ENCODE measurements at places on chromosomes 5 and 9.

DNA sequence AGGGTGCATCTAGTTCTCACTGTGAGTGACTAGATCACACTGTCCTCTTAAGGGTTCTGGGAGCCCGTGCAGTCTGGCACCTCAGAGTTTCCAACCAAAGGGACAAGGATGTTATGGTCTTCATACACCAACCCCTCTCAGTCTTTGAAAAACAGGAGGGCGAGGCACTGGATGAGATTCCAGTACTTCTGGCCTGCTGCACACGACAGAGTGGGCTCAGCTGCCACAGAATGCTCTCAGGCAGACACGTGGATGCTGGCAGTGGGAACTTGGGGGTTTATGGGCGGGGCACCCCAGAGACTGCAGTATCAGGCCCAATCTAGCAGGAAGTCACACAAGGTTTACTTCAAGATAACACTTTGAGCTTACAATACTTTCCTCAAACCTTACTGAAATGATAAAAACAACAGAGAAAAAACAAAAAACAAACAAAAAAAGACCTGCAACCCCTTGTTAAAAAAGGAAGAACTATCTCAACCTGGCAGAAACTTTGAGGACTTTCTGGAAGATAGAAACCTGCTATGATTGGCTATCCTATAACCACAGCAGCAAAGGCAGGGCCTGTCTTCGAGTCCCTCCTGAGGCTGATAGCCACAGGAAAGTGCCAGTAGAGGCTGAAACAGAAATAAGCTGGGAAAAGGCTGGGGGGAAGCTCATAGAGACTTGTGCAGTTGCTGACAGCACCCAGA lies 28.3 kb upstream of the TGFBR1 start:
- no peak for DNase-seq

- no peak for DNase-seq
Observed at GRCh38 chr5:17401470-17402288, 96.4 kb upstream of the TAF11L2 start.

- no peak for DNase-seq
Observed at GRCh38 chr5:59763541-59763940, 130.0 kb downstream of the PDE4D start.

GRCh38 chr9:76378367-76379073 lies 15.7 kb downstream of the RFK start:
- DNase-seq = no peak

DNA sequence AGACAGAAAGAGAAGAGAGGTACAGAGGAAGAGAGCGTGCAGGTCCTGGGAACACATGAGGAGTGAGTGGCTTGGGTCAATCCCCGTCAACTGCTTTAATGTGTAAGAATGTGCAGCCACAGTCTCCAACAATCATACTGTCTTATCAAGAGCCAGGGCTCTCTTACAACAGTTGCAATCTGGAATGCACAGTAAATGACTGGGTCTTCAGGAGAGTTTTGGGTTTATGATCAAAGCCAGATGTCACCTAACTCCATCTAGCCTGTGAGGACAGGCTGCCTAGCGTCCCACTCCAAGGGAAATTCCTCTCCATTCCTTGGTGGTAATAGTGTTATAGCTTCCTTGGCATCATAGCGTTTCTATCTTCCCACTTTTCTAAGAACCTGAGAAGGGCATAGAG lies 75.0 kb upstream of the TRIO start:
- DNase-seq = no peak

DNA sequence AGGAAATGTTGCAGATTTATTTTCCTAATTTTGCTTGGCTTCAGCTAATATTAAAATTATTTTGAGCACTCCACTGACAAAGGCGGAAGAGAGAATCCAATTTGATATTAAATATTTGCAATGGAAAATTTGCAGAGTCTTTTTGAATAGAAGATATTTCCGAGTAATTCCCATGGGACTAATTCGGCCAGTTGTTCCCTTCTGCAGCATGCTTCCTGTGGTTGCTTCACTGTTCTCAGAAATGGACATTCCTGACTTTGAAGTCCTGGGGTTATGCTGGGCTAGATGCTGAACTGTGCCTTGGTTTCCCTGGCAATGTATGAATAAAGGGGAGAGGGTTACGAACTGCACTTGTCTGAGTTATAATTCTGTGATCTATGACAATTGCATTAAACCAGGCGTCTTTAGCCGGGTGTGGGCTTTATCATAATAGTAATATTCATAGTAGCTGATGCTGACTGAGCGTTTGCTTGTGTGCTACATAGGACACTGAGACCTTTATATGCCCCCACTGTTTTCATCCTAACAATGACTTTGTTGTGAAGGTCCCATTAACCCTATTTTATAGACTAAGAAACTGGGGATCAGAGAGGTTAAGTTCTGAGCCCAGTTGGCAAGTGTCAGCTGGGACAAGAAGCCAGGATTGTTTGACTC lies 114.5 kb upstream of the SPRY4 start:
- DNase-seq = peak; percentile 73

DNA sequence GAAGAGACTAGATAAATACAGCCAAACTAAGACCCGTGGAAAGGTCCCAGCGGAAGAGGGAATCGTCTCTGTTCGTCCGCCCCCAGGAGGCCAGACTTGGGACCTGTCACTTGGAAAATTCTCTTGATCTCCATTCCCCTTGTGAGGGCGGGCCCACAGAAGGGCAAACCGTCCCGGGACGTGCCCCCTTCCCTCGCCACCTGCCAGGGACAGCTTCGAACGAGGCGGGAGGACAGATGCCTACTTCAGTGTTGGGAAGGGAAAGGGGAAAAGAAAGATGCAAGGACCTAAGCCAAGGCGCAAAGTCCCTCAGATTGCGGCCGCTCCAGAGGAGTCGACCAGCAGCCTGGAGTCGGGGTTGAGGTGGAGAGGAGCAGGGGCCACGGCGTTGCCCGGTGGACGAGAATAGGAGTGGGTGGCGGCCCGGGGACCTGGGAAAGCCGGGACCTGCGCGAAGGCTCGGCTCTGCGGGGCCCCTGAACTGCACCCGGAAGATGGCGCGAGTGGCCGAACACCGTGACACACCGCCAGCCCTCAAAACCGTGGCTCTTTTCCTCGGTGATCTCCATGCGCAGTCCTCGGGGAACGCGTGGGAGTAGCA lies 4.4 kb upstream of the EBF1 start:
- peak; percentile 31 for DNase-seq

DNA sequence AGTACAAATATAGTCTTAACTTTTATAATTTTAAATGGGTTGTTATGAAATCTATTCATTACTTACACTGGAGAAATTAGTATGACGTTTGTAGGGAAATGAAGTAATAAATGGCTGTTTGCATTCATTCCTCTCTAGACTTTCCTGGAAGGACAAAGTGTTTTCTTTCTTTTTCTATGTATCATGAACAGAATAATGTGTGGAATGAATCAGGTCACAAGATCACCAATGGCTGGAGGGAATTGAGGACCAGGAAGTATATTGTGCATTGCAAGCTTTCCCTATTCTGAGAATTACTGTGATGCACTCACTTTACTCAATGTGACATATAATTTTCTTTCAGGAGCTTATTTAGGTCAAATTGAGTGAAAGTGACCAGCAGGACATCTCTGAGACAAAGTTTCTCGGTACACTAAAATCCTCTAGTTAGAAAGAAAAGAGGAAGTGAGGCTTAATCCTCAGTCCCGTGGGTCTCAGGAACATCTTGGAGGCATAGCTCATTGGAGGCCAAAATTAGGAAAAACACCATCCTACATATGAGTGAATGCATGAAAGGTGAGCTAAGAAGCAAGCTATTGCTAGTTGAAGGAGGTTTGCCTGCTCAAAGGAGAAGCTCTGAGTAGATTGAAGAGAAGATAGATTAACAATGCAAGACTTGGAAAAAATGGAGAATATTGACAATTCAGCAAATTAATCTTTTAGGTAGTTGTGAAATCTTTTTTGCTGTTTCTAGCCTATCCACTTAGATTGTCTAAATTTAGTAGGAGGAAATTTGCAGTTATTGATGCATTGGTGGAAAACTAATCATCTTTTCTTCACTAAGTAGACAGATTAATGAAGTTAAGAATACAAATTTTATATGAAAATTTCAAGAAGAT lies 28.0 kb downstream of the ERAP2 start:
- DNase-seq = no peak

DNA sequence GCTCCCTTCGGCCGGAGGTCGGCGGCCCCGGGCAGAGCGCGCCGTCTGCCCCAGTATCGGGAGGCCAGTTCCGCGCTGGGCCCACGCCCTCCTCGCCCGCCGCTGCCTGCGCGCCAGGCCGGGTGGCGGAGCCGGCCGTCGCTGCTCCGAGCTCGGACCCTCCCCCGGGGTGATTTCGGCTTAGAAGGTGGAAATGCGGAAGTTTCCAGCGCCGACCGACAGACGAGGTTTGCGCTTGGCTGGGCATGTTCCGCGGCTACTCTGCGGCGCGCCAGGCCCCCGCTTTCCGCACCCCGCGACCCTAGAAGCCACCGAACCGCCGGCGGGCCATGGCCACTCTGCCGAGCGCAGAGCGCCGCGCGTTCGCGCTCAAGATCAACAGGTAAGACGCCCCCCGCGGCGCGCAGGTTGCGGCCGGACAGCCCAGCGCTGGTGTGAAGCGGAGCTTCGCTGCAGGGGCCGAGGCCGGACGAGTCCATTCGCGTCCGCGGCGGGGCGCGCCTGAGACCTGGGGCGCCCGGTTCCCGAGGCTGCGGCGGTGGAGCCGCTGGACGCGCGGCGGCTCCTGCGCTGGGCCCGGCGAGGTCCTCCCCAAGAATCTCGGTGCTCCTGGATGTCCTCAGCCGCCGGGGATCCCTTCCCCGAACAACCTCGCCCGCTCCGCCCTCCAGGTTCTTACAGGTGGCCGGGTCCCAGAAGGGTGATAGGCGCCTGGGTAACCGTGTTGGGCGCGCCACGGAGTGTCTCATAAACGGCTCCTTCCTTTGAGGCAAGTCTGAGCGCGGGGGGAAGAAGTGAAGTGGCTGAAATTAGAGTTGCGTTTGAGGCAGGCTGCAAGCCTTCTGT lies at the start of gene DOCK8:
Gene DOCK8 (plus strand): TSS at position 218 of the 846 bp plus-strand sequence. CDS start 112 bp downstream, at position 330.
- DNase-seq = peak; percentile 35

DNA sequence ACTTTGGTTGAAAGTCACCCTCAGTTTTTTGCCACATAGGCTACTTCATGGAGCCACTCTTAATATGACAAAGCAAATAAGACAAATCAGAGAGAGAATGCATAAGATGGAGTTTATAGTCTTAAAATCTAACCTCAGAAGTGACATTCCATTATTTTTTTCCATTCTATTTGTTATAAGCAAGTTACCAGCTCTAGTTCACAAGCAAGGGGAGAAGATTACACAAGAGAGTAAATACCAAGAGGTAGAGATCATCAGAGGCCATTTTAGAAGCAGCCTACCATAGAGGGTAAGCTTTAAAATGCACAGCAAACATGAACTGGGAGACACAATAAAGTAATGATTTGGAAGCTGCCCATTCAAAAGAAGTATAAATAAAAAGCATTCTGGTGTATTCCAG lies 651.3 kb upstream of the MEF2C start:
- no peak for DNase-seq

DNA sequence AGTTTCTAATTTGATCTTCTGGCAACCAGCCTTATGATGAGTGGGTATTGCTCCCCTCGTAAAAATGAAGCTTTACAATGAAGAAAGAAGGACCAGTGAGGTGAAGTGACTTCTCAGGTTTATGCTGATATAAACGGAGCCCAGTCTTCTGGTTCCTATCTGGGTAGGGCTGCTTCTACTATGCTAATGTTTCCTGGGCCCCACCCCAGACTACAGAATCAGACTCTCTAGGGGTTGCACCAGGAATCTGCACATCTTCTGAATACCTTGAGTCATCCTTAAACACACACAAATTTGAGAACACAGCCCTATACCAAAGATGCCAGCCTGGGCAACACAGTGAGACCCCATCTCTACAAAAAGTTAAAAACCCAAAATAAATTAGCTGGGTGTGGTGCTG lies 16.2 kb downstream of the BTF3 start:
- no peak for DNase-seq

DNA sequence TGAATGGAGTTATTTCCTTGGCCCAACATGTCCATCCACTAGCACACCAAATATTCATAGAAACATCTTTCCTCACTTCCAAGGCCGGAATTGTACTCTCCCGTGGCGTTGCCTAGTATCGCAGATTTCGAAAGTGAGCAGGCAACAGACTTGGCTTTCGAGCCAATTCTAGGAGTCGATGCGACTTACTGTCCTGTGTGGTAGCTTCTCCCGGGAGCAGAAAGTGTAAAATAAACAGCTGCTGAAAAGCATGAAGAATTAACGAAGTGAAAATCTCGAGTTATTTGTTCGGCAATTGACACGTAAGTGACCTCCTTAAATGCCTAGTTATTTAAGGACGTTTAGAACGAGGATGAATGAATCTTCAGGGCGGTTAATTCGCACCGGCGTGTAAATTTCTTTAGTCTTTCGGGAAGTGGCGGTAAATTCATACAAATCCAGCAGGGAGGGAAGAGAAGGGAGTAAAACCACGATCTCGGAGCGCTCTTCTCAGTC lies 449 bp upstream of the PCSK5 start:
- no peak for DNase-seq

DNA sequence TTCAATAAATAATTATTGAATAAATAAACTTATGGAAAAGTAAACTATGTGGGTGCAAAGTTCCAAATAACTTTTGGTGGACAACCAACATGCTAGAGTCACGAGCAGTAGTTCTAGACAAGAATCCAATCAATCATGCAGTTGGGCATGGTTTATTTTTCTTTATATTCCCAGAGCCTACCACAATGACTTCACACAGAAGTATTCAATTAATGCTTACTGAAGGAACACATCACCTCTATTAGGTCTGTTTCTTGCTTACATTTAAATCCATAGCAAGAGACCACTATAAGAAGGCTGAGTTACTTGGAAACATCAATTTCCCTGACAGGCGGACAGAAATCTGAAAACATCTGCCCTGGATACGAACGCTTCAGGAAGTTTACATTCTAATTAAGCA lies 214.2 kb downstream of the TMEM232 start:
- no peak for DNase-seq

- DNase-seq = no peak
Observed at GRCh38 chr9:75845806-75846205, 44.7 kb upstream of the PCSK5 start.

- DNase-seq = no peak
Observed at GRCh38 chr9:28105001-28105400, 531.7 kb upstream of the C9orf72 start.

DNA sequence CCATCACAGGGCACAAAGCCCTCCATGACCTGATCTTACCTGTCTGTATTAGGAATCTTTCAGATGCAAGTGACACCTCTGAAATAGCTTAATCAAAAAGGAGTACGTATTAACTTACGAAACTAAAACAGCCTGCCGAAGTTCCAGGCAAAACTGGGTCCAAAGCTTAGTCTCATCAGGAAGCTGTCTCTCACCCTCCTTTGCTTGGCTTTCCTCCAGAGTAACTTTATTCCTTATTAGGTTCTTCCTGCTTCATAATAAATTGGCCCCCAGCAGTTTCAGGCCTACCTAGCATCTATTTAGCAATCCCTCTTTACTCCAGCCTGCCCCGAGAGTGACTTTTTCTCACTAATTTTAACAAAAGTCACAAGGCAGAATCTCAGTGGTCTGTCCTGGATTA lies 58.4 kb upstream of the STK32A start:
- DNase-seq = no peak

Measured in muscle of arm (tissue), 14 donors.